Right renal cortex interstitium (tissue), 3 donors: ENCODE measurements at places on chromosomes 7 and 10. TPM values are rescaled to one million over a fixed set of nuclear protein-coding genes. Genes with fewer than 3 reads are reported as not detected.

- DNase-seq = no peak
Observed at GRCh38 chr10:101560298-101561067, 27.6 kb downstream of the POLL start.

TFPI2 gene
- 11.3 TPM for polyA plus RNA-seq

FOXI2 gene
- 1.5 TPM for polyA plus RNA-seq

DNA sequence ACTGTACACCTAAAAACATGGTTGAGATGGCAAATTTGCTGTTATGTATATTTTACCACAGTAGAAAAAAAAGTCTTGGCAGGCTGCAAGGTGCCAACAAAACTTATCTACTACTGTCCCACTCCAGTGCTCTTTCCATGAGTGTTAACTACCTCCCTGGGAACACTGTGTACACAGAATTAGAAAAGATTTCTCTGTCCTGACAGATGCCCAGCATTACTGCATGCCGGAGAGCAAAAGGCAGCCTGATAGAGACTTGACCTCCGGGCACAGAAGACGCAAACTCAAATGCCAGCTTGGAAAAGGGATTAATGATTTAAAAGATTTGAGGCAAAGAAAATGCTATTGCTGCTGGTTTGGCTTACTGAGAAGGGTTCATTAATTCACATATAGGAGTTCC is 228.8 kb downstream of the TMEM178B start:
- DNase-seq = no peak

GRCh38 chr7:55066524-55066923 is 47.7 kb downstream of the EGFR start:
- DNase-seq = no peak

DNA sequence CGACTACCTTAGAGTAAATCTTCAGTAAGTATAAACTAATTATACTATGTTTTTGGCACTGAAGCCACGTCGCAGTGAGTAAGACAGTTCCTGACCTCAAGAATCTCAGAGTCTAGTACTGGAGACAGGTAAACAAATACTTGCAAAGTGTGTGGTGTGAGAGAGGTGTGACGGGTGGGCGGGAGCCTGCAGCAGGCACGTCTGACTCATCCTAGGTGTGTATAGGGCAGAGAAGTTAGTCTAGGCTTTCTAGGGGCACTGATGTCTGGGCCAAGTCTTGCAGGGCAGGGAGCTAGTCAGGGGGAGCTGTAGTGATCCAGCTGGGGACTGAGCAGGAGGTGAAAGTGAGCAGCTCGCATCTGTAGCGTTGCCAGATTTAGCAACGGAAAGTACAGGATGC is 35.9 kb upstream of the SFTPD start:
- no peak for DNase-seq

BMPR1A gene
- 78.2 TPM for polyA plus RNA-seq

GRCh38 chr10:132152896-132153580 is 33.7 kb upstream of the DPYSL4 start:
- DNase-seq = no peak

DNA sequence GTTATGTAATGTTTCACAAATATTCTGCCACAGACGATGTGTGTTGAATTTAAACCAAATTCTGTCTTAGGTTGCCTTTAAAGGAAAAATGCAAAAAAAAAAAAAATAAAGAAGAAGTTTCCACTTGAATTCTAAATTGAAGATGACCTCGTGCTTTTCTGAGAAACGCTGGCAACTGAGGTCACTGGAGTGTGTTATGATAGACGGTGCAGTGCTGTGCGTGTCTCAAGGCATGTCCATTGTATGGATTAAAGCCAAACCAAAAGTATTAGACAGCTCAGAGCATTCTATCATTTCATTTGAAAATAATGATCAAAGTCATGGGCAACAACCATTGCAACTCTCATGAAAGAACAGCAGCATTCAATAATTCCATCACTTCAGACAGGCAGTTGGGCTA is 483.9 kb downstream of the GRM8 start:
- DNase-seq = no peak

TLX1 gene
- 0.06 TPM for polyA plus RNA-seq

GRCh38 chr7:35483568-35483967 is 211.4 kb downstream of the HERPUD2 start:
- DNase-seq = no peak

TRDMT1 gene
- 9.4 TPM for polyA plus RNA-seq

DNA sequence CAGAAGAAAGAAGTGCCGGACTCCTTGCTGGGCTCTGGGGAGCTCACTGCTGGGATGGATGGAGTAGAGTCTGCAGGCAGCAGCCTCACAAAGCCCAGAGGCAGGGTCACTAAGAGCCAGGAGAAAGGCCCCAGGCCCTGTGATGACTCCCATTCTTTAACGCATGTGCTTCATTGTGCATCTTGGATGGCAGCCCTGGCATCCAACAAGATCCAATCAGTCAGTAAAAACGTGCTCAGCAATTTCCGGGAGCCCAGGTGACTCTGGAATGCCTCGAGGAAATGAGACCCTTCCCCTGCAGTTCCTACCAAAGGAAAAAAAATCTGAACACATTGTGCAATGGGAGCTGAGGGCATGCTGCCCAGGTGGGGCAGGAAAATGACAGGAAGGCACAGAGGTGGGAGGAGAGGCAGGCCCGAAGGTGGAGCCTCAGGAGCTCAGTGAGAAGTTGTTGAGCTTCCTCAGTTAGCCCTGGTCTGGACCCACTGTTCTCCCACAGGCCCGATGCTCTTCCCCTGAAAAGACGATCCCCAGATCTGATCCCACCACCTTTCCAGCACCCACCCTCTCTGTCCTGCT is 60.7 kb upstream of the TMEM72 start:
- DNase-seq = no peak

GRCh38 chr10:33423154-33423529 is 88.7 kb upstream of the NRP1 start:
- DNase-seq = peak; percentile 72

CRPPA gene
- polyA plus RNA-seq = 5.2 TPM

ZP3 gene
- polyA plus RNA-seq = 2.1 TPM

HOXA5 gene
- 59.7 TPM for polyA plus RNA-seq

GRCh38 chr10:118569241-118569881 is 26.1 kb downstream of the PRLHR start:
- DNase-seq = no peak
